ENCODE measurements at places on chromosomes 12 and 14.

DNA sequence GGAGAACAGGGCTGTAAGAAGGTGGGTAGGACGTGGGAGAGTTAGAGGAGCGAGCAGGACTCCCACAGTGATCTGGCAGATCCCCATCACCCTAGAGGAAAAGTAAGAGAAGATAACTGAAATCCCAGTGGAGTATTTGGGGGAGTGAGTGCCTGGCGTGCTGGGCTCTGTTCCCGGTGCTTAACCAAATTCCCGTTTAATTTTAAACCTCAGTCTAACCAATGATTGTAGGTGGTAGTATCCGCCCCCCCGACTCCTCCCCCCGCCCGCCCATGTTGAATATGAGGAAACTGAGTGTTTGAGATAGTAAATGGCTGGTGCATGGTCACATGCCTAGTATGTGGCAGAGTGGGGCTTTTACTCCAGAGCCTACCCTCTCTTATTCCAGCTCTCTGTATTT is 1.2 kb downstream of the TARBP2 start:
- DNase-seq = no peak

DNA sequence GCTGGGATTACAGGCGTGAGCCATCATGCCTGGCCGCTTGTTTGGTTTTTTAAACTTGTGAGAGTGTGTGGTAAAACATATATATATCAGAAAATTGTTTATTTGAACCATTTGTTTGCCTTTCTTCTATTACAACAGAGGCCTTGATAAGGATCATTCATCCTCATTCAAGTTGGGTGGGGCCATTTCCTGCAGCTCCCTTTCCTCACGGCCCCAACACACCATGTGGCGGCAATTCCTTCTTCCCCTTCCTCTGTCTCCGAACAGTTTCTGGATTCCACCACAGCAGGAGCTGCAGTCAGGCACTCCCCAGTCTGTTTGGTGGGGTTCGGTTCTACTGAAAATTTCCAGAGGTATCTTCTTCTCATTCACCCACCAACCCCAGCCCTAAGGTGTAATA is 42.0 kb upstream of the RASSF3 start:
- no peak for DNase-seq

DNA sequence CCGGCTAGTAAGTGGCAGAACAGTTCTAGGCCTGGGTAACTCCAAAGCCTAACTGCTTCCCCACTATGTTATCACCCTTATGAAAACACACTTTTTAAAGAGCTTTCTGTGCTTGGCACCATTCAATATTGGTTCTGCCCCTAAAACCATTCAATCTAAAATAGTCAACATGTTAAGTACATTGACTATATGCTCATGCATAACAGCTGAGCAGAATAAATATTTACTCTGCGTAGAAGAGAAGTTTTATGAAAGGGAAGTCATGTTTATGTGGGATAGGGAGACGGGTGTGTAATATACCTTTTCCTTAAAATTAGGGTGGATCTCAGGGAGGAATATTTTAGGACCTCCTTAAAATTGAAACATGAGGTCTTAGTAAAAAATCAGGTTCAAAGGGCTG is 80.5 kb downstream of the SAMD4A start:
- DNase-seq = no peak

GRCh38 chr12:64636856-64637255 is 26.6 kb downstream of the RASSF3 start:
- DNase-seq = no peak

GRCh38 chr14:61438860-61439765 is 117.7 kb downstream of the PRKCH start:
- DNase-seq = peak; percentile 89

GRCh38 chr12:128266086-128266485 is 884 bp upstream of the TMEM132C start:
- no peak for DNase-seq

GRCh38 chr12:124225730-124226129 is 69.2 kb upstream of the RFLNA start:
- no peak for DNase-seq

DNA sequence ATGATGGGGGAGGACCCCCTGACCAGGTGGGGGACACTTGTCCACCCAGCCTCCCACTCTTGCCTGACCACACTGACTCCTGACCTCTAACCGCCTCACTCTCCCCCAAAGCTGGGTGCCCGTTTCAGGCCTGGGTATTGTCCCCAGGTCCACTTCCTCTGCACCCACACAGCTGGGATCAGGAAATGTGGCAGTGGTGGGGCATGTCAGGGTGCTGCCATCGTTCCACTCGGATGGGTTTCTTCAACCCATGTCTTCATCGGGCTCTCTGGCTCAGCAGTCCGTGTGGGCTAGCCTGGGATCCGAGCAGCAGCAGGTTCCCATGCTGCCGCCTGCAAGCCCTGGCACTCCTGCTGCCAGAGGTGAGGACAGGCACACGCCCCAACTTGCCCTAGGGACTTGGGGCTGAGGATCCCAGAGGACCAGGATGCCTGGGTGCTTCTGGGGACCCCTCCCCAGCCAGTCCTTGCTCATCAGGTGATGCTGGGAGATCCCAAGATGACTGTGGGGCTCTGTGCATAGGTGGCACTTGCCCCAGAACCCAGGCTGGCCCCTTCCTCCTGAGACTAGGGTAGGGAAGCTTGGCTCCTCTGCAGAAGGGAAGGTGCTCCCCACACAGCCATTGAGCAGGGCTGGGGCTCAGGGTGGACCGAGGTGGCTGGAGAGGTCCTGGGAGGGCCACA is 2.9 kb upstream of the CLBA1 start:
- no peak for DNase-seq

DNA sequence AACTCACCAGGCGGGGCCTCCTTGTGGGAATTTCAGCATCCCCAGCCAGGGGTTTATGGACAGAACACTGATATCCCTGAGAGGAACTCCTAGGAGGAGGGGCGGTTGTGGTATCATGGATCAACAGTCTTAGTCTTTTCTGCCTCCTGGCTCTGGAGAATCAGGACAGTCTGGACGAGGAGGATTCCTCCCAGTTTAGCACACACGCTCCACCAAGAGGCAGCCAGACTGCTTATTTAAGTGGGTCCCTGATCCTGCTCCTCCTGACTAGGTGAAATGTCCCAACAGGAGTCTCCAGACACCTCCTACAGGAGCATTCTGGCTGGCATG is 10.4 kb upstream of the ZNF705A start:
- DNase-seq = no peak

GRCh38 chr12:38771871-38772270 is 133.5 kb downstream of the CPNE8 start:
- peak; percentile 49 for DNase-seq

DNA sequence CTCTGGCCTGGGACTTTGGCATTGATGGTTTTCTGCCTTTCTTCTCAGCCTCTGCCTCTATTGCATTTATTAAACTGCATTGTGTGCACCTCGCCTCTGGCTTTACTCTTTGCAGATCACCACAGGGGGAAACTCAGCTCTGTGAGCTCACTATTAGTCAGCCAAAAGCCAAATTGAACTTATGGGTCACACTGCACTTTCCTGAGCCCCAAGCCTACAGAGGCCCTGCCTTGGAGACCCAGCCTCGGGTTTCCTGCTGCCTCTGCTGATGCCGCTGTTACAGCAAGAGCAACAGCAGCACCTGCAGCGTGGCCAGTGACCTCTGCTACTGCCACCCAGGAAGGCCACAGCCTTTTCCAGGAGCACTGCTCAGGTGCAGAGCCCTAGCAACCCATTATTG is 122.5 kb downstream of the DAD1 start:
- no peak for DNase-seq

DNA sequence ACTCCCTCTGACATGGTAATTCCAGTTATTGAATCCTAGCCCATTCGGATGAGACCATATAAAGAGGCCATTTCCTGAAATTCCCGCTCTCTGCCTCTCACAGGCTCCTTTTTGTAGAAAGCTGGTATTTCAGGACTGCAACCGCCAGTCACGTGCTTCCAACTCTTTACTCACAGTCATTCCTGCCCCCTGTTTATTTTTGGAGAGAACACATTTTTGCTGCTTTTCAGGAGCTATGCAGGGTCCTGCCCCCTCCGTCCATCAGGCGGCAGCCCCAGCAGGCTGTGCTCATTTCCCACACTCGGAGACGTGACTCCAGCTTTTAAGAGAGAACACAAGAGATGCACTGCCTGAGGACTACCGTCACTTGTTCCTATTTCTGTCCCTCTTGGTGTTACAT is 26.8 kb downstream of the IFT43 start:
- DNase-seq = no peak

DNA sequence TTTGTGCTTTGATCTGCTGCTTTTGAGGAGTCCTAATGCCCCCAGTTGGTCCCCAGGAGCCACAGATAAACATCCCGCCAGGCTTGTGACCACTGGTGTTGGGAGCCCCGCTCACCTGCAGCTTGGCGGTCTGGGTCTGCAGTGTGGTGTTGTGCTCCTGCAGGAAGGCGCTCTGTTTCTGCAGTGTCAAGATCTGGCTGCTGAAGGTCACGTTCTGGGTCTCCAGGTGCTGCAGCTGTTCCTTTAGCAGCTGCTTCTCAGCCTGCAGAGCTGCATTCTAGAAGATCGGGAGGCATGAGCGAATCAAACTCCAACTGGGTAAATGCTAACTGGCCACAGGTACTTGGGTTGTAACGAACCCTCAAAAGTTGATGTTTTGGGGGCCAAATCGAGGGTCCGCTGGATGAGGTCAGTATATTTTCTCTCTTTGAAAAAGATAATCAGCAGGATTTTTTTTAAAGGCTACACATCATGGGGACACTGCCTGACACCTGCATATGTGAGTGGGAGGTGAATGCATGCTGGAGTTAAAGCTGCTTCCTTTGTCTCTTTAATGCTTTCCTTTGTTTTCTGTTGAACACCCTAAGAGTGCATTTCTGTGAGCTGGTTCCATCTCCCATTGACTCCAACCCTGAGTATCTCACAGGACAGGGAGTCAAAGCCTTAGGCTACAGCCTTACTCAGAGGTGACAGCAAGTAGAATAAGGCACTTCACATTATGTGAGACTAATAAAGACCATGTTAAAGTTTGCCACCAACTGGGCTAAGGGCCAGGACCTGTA is 61.3 kb upstream of the GPR68 start:
- DNase-seq = no peak

GRCh38 chr12:57118711-57119271 is 7.6 kb upstream of the STAT6 start:
- DNase-seq = peak; percentile 21

DNA sequence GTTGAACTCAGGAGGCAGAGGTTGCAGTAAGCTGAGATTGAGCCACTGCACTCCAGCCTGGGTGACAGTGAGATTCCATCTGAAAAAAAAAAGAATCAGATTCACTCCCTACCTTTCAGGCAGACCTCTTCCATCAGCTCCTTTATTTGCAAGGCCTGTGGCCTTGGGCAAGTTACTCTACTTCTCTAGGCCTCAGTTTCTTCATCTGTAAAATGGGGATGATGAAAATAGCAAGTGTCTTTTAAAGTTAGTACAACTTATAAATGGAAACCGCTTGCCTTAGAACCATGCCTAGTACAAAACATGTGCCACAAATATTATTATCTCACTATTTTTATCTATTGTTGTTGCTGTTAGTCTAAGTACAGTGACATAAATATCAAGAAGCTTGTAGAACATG is 84.3 kb downstream of the STAB2 start:
- no peak for DNase-seq
